NCI-H2029 treated with DMSO at 0.1 percent for 48 hours (cell line): ENCODE measurements at places on chromosomes 13 and 19.

DNA sequence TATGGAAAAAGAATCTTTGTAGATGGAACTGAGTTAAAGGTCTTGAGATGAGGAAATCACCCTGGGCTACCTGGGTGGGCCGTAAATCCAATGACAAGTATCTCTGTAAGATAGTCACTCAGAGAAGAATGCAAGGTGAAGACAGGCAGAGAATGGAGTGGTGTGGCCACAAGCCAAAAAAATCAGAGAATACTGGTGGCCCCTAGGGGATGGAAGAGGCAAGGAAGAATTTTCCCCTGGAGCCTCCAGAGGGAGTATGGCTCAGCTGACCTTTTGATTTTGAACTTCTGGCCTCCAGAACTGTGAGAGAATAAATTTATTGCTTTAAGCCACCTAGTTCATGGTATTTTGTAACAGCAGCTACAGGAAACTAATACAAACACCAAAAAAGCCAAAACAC is 32.7 kb upstream of the CSNK1A1L start:
- no peak for DNase-seq

GRCh38 chr19:42165146-42165545 is 32.9 kb upstream of the POU2F2 start:
- DNase-seq, result no peak

GRCh38 chr13:28204690-28205443 is 66.5 kb downstream of the PAN3 start:
- no peak for DNase-seq

DNA sequence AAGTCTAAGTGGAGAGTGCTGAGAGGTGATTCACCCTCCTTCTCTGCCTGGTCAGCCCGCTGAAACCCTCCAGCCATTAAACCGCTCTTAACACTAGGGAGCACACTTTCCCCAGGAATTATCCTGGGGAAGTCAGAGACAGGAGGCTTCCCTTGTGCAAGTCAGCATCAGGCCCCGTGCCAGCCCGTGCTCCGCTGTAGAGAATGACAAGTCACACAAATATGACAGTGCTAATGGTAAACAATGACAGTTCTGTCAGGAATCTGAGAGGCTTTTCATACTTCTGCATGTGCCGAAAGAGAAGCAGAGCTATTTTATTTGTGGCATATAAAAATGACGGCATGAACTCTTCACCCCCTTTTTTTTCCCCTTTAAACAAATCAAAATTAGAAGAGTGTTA is 816.9 kb upstream of the SLC10A2 start:
- DNase-seq, result no peak

- DNase-seq, result no peak
These were observed 4.7 kb upstream of the MVB12A start for GRCh38 chr19:17415121-17415520.

DNA sequence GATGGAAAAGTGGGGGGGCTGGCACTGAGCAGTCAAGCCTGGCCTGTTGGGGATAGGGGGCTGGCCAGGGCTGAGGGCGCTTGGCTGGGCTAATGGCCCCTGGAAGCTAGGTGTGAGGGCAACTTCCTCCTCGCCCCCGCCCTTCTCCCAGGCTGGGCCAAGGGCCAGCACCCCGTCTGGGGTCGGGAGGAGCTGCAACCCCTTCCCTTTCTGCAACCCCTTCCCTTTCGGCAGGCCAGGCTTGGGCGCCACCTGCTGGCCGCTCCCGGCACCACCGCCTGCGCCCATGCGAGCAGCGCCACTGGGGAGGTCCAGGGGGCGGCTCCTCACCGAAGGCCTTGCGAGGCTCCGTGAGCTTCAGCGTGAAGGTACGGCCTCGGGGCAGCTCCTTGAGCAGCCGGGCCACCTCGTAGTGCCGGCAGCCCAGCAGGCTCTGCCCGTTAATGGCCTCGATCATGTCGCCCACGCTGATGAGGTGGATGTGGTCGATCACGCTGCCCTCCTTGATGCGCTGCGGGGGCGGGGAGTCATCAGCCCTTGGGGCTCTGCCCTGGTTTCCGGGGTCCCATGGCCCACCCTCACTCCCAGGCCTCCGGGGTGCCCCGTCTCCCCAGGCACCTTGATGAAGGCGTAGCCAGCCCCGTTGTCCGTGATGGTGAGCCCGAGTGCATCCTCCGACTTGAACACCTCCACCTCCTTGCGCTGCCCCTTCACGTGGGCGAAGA is 5.0 kb upstream of the PTGER1 start:
- DNase-seq, result no peak

DNA sequence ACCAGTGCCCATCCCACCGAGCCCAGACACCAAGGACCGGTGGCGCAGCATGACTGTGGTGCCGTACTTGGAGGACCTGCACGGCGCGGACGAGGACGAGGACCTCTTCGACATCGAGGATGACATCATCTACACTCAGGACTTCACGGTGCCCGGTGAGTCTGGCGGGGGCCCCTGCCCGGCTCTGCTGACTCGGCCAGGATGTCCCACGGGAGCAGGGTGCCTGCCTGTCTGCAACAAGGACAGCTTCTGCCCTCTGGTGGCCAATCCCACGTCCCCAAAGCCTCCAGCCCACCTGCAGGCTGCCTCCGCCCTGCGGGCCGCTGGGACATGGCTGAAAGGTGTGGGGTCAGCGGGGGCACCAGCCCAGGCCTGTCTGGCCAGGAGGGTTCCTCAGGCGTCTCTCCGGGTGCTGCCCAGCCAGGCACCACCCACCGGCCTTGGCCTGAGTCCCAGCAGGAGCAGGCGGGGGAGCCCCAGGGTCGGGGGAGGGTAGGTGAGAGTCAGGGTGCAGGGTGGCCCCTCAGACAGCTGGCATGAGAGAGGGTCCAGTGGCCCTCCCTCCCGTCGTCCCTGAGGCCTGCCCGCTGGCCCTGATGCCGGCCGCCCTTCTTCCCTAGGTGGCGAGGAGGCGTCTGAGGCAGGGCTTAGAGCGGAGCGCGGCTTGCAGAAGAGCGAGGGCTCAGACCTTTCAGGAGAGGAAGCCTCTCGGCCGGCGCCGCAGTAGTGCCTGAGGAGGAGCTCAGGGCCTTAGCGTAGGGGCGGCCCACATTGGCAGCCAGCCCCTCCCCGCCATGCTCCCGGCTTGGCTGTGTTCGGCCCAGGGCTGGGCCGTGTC is 14.6 kb downstream of the CBARP start:
- no peak for DNase-seq

GRCh38 chr19:30023330-30023729 is 81.3 kb downstream of the URI1 start:
- no peak for DNase-seq

DNA sequence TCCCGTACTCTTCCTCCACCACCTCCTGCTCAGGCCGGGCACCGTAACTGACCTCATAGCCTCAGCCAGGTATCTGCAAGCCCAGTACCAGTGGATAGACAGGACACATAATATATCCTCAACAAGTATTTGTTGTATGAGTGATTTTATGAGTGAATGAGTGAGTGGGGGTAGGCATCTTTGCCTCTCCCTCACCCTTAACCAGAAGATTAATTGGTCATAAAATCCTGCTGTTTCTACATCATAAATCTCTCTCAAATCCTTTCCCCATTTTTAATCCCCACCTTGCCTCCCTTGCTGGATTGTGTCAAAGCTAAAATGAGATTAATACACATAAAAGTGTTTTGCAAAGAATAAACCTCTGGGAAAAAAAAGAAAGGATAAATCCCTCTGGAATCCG is 44.4 kb upstream of the HMGB1 start:
- DNase-seq, result no peak

DNA sequence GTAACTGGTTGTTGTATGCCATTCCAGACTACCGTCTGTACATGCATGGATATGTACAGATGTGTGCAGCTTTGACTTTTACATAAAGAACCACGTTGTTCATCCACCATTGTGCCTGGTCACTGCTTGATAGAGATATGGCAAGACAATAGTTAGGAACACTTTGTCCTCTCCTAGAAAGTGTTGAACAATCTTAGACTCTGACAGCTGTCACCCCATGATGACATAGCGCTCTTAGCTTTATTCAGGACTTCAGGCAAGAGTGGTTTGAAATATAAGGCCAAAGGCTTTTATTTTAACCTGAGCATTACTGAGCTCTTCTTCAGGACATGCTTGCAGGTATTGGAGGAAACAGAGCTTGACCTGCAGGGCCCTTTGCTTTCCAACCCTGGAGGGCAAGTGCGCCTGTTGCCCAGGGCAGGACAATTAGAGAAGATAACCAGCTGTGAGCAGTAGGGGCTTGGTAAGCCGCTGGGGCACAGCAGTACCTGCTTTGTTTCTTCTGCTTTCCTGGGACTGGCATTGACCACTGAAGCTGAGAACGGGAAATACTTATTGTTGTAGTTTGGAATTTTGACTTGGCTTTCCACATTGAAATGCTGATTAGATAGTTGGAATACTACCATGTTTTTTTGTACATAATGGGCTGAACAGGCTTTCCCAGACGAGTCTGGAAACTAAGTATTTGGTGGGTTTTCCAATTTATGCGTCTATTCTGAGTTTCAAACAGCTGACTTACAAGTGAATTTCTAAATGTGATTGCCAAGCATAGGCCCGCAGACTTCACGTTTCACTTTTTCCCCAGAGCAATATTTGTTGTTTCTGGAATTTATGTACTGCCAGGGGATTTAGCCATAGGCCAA is 51.1 kb downstream of the GARRE1 start:
- no peak for DNase-seq

DNA sequence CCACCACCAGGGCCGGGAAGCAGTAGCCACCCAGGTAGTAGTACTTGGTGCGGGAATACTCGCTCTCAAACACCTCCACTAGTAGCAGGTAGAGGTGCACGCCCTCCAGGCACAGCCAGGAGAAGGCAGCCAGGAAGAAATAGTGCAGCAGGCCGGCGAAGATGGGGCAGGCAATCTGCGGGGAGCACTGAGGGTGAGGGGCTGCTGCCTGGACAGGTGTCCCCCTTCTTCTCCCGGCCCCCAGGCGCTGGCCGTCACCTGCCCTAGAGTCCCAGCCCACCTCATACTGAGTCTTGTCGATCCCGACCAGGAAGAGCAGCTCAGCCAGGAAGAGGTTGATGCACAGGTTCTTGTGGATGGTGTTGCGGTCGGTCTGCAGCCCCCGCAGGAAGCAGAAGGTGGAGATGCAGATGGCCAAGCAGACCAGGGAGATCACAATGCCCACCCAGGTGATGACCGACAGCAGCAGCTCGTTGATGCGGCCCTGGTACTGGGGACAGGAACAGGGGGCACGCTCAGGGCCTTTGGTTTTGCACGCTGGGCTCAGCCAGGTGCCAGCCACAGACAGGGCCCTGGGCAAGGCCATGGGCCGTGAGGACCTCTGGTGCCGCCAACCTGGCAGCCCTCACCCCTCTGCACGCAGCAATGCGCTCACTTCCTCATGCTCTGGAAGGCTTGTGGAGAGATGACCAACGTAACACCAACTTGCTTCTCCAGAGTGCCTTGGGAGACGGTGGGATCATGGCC is 20.8 kb upstream of the ASF1B start:
- DNase-seq, result no peak

DNA sequence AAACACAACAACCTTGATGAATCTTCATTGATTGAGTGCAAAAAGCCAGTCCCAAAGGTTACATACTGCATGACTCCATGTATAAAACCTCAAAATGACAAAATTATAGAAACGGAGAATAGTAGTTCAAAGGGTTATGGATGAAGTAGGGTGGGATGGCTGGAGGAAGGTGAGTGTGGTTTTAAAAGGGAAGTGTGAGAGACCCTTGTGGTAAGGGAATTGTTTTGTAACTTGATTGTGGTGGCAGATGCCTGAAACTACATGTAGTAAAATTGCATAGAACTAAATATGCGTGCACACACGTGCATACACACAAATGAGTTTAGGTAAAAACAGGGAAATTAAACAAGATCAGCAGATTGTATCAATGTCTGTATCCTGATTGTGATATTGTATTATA is 340.7 kb downstream of the MTUS2 start:
- DNase-seq, result no peak

DNA sequence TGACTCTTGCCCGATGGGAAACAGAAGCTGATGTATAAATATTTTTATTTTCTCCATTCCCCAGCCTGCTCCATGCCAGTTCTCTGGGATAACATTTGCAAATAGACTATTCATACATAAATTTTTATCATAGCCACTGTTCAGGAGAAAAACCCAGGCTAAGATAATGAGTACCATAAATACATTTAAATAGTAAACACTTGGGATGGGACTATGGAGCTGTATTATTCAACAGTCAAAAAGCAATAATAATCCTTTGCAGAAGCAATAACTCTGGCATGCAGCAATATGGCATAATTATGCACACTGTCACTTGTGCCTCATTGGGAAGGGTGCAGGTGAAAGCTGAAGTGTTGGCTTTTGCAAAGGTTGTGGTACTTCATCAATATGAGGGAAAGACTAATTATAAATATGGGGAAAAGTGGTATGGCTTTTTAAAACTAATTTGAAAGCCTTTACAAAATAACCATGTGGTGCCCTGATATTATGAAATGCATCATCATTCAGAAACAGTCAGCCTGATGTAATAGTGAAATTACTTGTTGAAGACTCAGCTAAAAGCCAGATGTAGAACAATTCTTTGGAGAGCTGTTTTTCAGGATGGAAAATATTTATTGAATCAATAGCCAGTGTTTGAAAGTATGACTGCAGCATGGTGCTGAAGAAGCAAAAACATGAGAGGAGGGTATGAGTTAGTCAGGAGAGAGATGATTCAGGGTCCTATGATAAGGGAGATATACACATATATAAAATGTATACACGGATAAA is 2476.7 kb downstream of the PCDH9 start:
- no peak for DNase-seq

DNA sequence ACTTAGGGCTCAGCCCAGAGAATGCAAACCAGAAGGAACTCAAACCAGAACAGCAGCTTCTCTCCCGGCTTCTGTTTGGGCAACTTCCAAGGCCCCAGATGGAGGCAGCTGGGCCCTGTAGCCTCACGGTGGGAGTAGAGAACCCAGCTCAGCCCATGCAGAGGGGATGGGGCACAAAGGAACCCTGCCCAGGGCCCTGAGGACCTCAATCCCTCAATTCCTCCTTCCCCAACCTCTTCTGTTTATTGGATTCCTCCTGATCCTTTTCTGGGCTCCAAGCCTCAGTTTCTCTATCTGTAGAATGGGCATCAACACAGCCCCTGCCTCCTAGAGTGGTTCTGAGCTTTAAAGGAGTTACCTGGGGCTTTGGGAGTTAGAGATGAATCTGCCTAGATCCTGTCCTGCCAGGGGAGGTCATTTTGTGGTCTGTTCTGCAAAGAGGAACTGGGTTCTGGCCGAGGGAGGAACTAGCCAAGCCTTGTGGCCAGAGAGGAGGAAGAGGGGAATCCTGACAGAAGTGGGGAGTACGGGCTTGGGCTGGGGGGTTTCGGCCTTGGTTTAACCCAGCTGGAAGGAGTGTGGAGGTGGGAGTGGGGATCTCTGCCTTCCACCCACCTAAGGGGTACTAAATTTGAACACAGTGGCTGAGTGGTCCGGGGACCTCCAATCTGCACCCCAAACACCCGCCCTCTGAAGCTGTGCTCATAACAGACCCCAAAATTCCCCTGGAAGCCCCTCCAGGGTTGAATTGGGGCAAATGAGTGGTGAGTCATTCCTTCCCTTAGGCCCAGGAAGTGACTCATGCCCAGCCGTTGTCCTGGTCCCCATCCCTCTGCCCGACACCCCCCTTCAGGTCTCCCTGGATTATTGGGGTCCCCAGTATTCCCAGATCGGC is 2.7 kb downstream of the ADGRE5 start:
- no peak for DNase-seq

DNA sequence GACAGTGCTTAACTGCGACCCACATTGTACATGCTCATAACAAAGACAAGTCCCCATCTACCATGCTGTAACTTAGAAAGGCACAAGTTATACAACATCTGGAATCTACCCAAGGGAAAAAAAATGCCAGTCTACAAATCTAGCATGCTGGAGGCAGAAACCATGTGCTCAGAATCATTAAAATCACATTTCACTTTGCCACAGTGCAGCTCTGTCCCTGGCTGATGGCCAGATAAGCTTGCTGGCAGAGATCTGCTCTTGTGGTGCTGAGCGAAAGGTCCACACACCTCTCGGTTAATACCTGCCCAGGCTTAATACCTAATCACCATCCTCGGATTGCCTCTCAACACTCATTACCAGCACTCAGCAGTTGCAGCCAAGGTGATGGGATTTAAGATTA is 74.1 kb upstream of the UQCRFS1 start:
- no peak for DNase-seq
